ENCODE measurements at places on chromosomes 16 and 17. TPM values are rescaled to one million over a fixed set of nuclear protein-coding genes. Genes with fewer than 3 reads are reported as not detected.

VAT1L gene
- total RNA-seq = 27.1 TPM

GRCh38 chr16:47503936-47504335 lies 42.8 kb downstream of the PHKB start:
- DNase-seq = no peak

DNA sequence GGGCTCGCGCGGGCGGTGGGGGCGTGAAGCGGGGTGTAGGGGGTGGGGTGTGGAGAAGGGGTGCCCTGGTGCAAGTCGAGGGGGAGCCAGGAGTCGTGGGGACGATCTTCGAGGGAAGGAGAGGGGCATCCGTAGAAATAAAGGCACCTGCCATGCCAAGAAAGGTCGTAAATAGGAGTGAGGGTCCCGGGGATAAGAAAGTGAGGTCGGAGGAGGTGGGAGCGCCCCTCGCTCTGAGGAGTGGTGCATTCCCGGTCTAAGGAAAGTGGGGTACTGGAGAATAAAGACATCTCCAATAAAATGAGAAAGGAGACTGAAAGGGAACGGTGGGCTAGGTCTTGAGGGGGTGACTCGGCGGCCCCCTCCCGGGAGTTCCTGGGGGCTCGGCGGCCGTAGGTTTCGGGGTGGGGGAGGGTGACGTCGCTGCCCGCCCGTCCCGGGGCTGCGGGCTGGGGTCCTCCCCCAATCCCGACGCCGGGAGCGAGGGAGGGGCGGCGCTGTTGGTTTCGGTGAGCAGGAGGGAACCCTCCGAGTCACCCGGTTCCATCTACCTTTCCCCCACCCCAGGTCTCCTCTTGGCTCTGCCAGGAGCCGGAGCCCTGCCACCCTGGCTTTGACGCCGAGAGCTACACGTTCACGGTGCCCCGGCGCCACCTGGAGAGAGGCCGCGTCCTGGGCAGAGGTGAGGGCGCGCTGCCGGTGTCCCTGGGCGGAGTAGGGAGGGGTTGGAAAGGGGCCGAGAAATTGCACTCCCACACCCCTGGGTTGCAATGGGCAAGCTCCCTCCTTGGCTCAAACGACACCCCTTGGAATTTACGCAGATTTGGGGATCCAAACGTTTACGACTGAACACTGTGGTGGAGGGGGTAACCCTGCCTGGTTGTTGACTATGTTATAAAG lies 888 bp downstream of the CDH1 start:
- no peak for DNase-seq

DNASE1L2 gene
- 2.3 TPM for total RNA-seq

GRCh38 chr17:39769974-39770587 lies 32.3 kb downstream of the GRB7 start:
- no peak for DNase-seq

DNA sequence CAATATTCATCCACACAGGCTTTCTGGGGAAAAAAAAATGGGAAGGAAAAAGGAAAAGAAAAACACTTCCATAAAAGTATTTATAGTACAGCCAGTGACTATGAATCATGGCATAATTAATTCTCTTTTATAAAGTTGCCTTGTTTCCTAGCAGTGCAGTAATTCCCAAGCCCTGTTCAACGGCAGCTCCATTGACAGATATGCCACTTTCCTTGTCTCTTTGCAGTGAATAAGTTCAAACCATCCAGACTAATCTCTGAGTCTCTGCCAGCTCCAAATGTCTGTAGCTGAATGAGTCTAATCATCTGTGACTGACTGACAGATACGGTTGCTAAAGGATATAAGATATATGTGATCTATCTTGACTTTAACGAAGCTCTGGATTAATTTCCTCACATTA lies 52.9 kb upstream of the KCNJ16 start:
- no peak for DNase-seq

- no peak for DNase-seq
Observed at GRCh38 chr17:41748275-41748674, 13.8 kb upstream of the HAP1 start.

WNK4 gene
- not detected for total RNA-seq

SEZ6 gene
- total RNA-seq = not detected

DNA sequence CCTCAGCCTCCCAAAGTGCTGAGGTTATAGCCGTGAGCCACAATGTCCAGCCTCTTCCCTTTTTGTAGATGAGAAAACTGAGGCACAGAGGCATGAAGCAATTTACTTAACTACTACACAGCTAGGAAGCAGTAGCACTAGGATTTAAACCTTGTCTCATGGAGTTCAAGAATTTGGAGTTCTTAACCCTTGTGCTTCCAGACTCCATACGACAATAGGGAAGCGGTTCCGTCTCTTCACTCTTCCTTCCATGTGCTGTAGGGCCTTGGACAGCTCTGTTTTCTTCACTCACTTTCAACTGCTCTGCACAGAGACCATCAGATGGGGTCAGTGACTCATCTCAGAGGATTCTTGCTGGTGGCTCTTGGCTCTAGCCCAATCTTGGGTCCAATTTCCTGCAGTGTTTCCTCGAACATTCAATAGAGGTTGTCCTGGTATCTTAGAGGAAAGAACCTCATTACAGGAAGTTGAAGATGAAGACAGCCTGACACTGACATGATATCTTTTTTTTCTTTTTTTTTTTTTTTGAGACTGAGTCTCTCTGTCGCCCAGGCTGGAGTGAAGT lies 19.3 kb downstream of the ITGAL start:
- no peak for DNase-seq

- no peak for DNase-seq
Observed at GRCh38 chr17:27811961-27812360, 11.6 kb upstream of the NOS2 start.

ITGAX gene
- 9.7 TPM for total RNA-seq

SECTM1 gene
- total RNA-seq = 32.2 TPM

- no peak for DNase-seq
Observed at GRCh38 chr16:30894540-30895368, 877 bp upstream of the BCL7C start.

- peak; percentile 82 for DNase-seq
Observed at GRCh38 chr17:4948166-4948930, at the start of gene PFN1. PFN1 (minus strand) TSS chr17:4948530; CDS start chr17:4948394, 136 bp downstream.

DNA sequence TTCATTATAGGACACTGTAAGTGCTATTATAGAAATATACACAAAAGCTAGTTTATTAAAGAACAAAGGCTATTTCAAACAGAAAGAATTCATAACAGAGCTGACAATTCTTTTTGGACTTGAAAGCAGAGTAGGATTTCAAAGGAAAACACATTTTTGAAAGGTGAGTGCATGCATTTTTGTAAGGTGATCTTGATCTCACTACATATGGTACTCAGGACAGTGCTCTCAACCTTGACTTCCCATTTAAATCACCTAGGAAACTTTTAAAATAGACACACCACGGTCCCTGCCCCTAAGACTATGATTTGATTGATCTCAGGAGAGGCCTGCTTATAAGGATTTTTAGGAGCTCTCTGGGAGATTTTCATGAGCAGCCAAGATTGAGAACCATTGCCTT lies 1362.0 kb downstream of the CDH8 start:
- DNase-seq = no peak

DNA sequence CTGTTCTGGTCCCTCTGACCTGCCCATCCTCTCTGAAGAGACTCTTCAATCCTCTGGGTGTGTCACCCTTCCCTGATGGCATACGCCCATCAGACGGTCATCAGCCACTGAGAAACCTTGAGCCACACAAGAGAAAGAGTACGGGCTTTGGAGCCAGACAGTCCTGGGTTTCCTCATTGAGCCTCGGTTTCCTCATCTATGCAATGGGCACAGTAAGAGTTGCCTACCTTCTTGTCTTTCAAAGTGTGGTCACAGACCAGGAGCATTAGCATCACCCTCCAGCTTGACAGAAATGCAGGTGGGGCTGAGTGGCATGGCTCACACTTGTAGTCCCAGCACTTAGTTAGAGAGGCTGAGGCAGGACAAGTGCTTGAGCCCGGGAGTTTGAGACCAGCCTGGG lies 26.1 kb upstream of the MEAK7 start:
- DNase-seq = no peak

RGS9 gene
- total RNA-seq = 3.2 TPM

DNA sequence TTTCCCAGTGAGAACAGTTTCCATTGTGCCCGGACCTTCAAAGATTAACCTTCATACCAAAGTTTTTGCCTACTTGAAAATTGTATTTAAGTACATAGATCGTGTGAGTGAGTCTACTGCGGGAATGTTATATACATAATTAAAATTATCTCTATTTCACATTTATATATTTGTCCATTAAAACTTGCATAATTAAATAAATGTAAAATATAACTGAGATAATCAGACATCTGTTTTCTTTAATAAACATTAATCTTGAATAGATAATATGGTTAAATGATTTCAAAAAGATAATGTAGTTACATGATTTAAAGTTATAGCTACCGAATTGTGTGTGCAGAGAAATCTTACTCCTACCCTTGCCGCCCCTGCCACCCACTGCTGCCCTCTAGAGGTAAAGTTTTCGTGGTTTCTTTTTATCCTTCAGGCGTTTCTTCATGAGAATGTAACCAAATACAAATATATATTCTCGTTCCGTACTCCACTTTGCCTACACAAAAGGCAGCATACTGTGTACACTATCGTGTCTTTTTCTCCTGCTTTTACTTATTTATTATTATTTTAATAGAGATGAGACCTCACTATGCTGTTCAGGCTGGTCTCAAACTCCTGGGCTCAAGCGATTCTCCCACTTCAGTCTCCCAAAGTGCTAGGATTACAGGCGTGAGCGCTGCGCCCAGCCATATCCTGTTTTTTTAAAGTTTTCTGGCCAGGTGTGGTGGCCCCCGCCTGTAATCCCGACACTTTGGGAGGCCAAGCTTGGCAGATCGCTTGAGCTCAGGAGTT lies 35.6 kb downstream of the RPA1 start:
- DNase-seq = no peak

E2F4 gene
- 120 TPM for total RNA-seq

- no peak for DNase-seq
Observed at GRCh38 chr16:66374176-66374575, 7.7 kb downstream of the CDH5 start.

GRCh38 chr16:2148714-2149629 lies 547 bp downstream of the RAB26 start:
- DNase-seq = no peak

DNA sequence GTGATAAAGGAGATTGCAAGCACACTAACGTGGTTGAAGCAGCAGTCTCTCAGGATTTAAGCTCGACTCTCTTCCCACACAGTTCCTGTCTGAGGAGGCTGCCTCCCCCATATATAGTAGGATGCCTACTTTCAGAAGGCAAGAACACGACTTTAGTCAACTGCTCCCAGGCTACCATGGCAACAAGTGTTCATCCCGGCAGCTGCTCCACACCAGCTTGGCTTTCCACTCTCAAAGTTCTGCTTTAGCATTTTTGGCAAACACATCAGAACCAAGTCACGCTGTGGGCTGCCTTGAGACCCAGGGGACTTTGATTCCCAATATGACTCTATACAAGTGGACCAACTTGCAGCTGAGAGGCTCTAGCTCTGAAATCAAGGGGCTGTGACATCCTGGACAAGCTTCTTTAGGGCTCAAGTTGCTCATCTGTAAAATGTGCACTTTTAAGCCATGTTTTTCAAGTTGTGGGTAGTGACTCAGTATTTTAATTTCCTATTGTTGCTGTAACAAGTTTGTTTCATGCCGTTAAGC lies 16.5 kb downstream of the ZP2 start:
- no peak for DNase-seq

GRCh38 chr16:68379472-68380347 lies 68.6 kb downstream of the SMPD3 start:
- DNase-seq = no peak

GRCh38 chr17:42101513-42102292 lies 3.4 kb upstream of the ZNF385C start:
- peak; percentile 49 for DNase-seq

GRCh38 chr17:59151591-59151990 lies 3.4 kb downstream of the SKA2 start:
- no peak for DNase-seq

DNA sequence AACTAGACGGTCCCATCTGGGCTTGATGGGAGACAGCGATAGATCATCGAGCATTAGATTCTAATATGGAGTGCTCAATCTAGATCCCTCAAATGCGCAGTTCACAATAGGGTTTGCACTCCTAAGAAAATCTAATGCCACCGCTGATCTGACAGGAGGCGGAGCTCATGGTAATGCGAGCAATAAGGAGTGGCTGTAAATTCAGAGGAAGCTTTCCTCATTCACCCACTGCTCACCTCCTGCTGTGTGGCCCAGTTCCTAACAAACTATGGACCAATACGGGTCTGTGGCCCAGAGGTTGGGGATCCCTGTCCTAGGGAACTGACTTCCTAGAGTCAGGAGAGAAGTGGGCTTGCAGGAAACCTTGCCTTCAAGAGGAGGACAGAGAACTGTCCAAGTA lies 25.2 kb upstream of the AMZ2 start:
- no peak for DNase-seq

TRIM25 gene
- total RNA-seq = 40.6 TPM

Measured in thoracic aorta (tissue), 2 donors.